Stimulated activated CD4-positive, alpha-beta T cell treated with anti-CD3 and anti-CD28 coated beads, Interleukin-1b, Interleukin-23, amount 100 ng/mL, for 4 hours (primary cell): ENCODE measurements at places on chromosomes 4 and X.

DNA sequence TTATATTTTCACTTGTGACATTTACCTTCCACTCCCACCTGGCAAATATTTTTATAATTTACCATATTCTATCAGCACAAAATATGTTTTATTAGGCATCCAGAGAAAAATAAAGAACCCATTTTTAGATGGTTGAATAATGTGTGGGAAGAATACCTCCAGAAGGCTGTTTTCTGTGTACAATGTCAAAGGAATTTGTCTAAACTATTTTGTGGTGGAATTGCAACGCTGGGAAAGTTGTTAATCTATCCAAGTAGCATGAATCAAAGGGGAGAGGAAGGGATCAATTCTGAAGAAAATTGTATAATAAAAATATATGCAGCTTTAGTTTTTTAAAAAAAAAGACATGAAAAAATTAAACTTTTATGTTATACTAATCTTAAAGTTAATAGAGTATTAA, 706.5 kb downstream of the FSTL5 start:
- no peak for DNase-seq

DNA sequence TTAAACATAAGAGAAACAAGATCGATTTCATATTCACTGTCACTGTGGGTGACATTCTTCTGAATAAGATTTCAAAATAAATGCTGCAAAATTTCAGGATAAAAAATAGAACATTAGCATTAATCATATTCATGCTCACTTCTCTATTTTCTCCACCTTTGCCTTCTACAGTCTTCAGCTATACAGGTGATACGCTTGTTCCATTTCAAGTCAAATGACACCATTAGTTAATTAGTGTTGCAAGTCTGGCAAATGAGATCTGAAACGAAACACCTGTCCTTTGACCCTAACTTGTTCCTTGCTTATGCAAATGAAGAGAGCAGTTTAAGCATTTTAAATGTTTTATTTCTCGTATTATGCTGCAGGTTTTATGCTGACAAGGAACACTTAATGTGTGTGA, 667.5 kb upstream of the MAGEB2 start:
- DNase-seq = no peak

GRCh38 chr4:143616771-143617170, 83.7 kb downstream of the FREM3 start:
- DNase-seq = no peak

DNA sequence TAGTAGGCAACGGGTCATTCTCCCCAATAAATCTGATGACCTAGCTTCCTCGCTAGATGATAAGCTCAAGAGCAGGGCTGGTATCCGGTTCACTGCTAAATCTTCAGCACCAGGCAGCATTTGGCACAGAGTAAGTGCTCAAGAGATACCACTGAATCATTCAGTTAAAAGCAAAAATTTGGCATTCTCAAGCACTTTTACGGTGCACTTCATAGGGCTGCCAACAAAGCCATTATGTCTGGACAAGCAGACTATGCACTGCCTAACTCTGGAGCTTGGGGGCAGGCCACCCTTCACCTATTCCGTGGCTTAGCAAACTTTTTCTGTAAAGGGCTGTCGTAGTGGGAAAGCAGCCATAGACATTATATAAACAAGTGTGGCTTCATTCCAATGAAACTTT, 23.8 kb upstream of the CXorf38 start:
- DNase-seq = no peak

GRCh38 chr4:10715696-10716095, 31.1 kb upstream of the CLNK start:
- no peak for DNase-seq

GRCh38 chr4:7698584-7698983, 241.1 kb downstream of the AFAP1 start:
- no peak for DNase-seq

GRCh38 chr4:154818230-154818629, 37.2 kb downstream of the RBM46 start:
- no peak for DNase-seq

DNA sequence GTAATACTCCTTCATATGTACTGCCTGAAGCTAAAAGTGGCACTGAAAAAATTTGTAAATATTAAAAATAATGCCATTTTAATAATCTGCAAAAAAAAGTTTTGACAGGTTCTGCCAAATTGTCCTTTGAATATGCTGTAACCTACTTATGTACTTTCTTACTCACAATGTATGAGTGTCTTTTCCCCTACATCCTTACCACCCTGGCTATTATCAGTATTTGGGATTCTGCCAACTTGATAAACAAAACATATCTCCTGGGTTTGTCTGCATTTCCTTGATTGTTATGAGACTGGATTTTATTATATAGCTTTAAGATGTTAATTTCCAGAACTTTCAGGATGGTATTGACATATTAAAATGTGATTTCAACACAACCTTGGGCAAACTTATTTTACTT, 187.9 kb downstream of the CHM start:
- DNase-seq = no peak
